Uterus (tissue), 4 donors: ENCODE measurements at places on chromosomes 6 and 20. TPM values are rescaled to one million over a fixed set of nuclear protein-coding genes. Genes with fewer than 3 reads are reported as not detected.

TAGAP gene
- total RNA-seq = 8.5 TPM

EYS gene
- not detected for total RNA-seq

HS3ST5 gene
- not detected for total RNA-seq

CD83 gene
- total RNA-seq = 9.6 TPM

MAS1 gene
- total RNA-seq = 0.35 TPM

GRCh38 chr6:137973201-137973600 is 106.1 kb downstream of the TNFAIP3 start:
- H3K27me3 ChIP-seq = no peaks in the 10 kb centered on the region
- no peak overlapping the region for H3K4me3 ChIP-seq
- H3K27ac ChIP-seq = no peak overlapping the region
- H3K36me3 ChIP-seq = no peaks in the 10 kb centered on the region

GRCh38 chr6:131357501-131357900 is 215.5 kb upstream of the ARG1 start:
- no peak overlapping the region for H3K27ac ChIP-seq
- H3K36me3 ChIP-seq = no peaks in the 10 kb centered on the region
- no peak for DNase-seq
- H3K4me3 ChIP-seq = no peak overlapping the region

- H3K4me3 ChIP-seq = no peak overlapping the region
- H3K27ac ChIP-seq = no peak overlapping the region
- H3K27me3 ChIP-seq = no peaks in the 10 kb centered on the region
- no peak for DNase-seq
Observed at GRCh38 chr6:128507337-128508310, 12.8 kb downstream of the PTPRK start.

- H3K27ac ChIP-seq = peak overlapping the region; percentile 9
- H3K4me1 ChIP-seq = no peaks in the 10 kb centered on the region
- DNase-seq = no peak
- no peaks in the 10 kb centered on the region for H3K27me3 ChIP-seq
Observed at GRCh38 chr6:168616816-168617765, 176.1 kb downstream of the SMOC2 start.

DNA sequence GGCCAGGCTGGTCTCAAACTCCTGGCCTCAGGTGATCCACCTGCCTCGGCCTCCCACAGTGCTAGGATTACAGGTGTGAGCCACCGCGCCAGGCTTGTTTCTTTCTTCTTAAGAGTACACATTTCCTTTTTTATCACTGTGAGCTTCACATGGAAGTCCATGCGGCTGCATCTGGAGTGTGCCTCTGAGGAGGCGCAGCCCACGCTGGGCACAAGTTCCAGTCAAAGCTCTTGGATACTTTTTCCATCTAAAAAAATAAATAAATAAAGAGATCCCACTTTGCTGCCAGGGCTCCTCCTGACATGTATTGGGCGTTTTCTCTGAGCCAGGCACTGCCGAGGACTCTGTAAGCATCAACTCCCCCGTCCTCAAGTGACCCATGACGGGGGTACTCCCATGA is 123.0 kb downstream of the PREX1 start:
- H3K4me1 ChIP-seq = no peaks in the 10 kb centered on the region
- no peaks in the 10 kb centered on the region for H3K36me3 ChIP-seq
- DNase-seq = no peak
- H3K4me3 ChIP-seq = no peak overlapping the region
- no peaks in the 10 kb centered on the region for H3K27me3 ChIP-seq

GRCh38 chr6:146358431-146359046 is 185.1 kb upstream of the RAB32 start:
- H3K36me3 ChIP-seq = no peaks in the 10 kb centered on the region
- H3K27ac ChIP-seq = no peak overlapping the region
- no peak overlapping the region for H3K4me3 ChIP-seq
- no peaks in the 10 kb centered on the region for H3K27me3 ChIP-seq

DNA sequence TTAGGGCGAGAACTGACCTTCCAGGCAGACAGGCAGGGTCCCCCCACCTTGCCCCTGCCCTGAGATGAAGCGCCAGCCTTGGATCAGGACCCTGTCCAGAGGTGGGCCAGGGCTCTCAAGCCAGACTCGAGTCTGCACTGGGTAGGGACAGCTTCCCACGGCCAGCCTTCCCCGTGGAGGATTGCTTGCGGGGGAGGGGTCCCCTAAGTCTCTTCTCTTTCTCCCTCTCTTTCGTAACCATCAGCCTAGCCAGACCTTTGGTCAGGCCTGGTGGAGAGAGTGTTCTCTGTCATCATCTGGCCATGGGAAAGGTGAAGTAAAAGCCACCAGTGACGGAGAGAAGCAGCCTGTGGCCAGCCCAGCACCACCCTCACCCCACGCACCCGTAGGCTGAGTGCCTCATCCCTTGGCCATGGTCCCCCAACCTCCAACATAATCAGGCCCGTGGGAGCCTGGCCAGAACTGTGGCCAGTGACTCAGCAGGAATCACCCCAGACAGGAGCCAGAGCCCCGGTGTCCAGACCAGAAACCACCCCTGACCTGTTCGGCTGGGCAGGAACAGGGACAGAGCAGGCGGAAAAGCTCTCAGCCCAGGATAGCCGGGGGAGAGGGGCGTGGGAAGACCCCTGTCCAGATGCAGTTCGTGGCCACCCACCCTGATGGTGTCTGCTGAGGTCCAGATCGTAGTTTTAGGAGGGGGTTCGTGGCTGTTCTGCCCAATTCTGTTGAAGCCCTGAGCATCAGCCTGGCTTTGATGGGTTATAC is 47.1 kb downstream of the SNAI1 start:
- H3K27ac ChIP-seq = no peak overlapping the region
- no peaks in the 10 kb centered on the region for H3K4me1 ChIP-seq
- H3K4me3 ChIP-seq = no peak overlapping the region
- H3K36me3 ChIP-seq = no peaks in the 10 kb centered on the region
- H3K27me3 ChIP-seq = no peaks in the 10 kb centered on the region
- peak; percentile 61 for DNase-seq

- DNase-seq = no peak
- no peak overlapping the region for H3K27ac ChIP-seq
- H3K36me3 ChIP-seq = no peaks in the 10 kb centered on the region
- no peaks in the 10 kb centered on the region for H3K27me3 ChIP-seq
- H3K4me3 ChIP-seq = no peak overlapping the region
Observed at GRCh38 chr20:20491110-20491783, 123.3 kb downstream of the INSM1 start.

DNA sequence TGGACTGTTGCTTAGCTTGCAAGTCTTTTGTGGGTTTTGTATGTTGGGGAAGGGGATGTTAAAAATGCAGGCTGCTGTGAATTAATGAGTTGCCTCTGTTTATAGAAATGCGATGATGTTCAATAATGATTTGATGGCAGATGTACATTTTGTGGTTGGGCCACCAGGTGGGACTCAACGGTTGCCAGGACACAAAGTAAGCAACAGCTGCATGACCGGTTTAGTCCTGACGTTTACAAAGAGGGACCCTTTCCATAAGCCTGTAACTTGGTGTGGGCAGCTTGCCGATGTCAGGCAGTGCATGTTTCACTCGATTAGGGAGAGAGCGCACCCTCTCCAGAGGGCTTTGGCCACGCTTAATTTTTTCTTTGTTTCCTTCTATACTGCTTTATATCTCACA is 1.3 kb downstream of the BTBD3 start:
- no peaks in the 10 kb centered on the region for H3K36me3 ChIP-seq
- peak overlapping the region; percentile 18 for H3K4me3 ChIP-seq
- peak; percentile 20 for DNase-seq

DNA sequence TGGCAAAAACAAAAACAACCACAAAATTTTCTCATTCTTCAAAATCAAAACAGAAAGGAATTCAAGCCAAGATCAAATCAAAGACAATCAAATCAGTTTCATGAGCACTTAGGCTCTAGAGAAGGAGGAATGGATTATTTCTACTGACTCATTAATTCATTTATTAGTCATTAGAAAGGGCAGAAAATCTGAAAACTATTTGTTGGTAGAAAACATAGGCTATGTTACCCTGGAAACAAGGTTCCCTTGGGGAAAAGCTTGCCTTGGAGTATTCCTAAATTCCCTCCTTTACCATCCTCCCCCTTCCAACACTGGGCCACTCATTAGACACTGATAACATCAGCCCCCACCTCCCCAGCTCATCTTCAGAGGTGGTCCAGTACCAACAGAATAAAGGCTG is 17.5 kb downstream of the KIF16B start:
- no peaks in the 10 kb centered on the region for H3K4me1 ChIP-seq
- H3K4me3 ChIP-seq = no peak overlapping the region
- DNase-seq = no peak
- no peak overlapping the region for H3K27ac ChIP-seq
- H3K27me3 ChIP-seq = no peaks in the 10 kb centered on the region

- H3K4me1 ChIP-seq = no peaks in the 10 kb centered on the region
- DNase-seq = no peak
- H3K4me3 ChIP-seq = no peak overlapping the region
- no peaks in the 10 kb centered on the region for H3K36me3 ChIP-seq
- no peaks in the 10 kb centered on the region for H3K27me3 ChIP-seq
Observed at GRCh38 chr6:50842861-50843384, 24.3 kb downstream of the TFAP2B start.

DNA sequence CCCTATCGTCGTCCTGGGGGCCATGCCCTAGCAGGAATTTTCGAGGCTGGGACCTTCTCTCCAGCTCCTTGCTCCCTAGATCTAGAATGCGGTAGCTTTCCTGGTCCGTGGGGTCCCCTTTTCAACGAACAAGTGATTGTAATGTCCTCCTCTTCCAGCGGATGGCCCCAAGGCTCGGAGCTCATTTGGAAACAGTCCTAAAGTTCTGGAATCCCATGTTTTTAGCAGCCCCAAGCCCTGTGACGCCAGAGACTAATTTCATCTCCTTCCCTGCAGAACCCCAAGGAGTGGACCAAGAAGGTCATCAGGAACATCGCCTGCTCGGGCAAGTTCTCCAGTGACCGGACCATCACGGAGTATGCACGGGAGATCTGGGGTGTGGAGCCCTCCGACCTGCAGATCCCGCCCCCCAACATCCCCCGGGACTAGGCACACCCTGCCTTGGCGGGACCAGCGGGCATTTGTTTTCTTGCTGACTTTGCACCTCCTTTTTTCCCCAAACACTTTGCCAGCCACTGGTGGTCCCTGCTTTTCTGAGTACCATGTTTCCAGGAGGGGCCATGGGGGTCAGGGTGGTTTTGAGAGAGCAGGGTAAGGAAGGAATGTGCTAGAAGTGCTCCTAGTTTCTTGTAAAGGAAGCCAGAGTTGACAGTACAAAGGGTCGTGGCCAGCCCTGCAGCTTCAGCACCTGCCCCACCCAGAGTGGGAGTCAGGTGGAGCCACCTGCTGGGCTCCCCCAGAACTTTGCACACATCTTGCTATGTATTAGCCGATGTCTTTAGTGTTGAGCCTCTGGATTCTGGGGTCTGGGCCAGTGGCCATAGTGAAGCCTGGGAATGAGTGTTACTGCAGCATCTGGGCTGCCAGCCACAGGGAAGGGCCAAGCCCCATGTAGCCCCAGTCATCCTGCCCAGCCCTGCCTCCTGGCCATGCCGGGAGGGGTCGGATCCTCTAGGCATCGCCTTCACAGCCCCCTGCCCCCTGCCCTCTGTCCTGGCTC is 48.5 kb downstream of the PYGB start:
- no peak overlapping the region for H3K4me3 ChIP-seq
- DNase-seq = no peak
- H3K27ac ChIP-seq = no peak overlapping the region
- H3K27me3 ChIP-seq = no peaks in the 10 kb centered on the region
- H3K36me3 ChIP-seq = no peaks in the 10 kb centered on the region

DNA sequence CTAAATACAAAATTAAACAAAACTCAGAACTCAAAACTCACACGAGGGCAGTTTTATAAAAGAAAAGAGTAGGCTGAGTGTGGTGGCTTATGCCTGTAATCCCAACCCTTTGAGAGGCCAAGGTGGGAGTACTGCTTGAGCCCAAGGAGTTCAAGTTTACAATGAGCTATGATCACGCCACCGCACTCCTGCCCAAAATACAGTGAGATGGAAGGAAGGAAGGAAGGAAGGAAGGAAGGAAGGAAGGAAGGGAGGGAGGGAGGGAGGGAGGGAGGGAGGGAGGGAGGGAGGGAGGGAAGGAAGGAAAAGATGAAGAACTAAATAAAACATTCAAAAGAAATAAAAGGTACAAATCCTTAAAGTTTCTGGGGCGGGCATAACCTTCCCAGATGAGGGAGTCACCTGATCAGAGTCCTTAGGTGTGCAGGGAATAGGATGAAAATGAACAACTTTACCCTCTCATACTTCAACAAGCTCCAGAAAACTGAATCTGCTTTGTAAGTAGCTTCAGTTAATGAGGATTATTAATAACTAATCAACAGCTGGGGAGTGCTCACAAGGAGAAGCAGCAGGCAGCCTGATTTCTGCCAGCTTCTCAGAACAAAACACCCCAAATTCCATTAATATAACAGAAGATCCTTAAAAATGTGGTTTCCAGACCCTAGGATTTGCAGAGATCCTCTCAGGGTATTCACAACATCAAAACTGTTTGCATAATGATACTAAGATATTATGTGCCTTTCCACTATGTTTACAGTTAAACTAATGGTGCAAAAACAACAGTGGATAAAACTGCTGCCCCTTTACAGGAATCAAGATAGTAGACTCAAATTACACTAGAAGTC is 21.8 kb downstream of the LMBRD1 start:
- DNase-seq = no peak
- no peaks in the 10 kb centered on the region for H3K36me3 ChIP-seq
- no peaks in the 10 kb centered on the region for H3K4me1 ChIP-seq
- H3K4me3 ChIP-seq = no peak overlapping the region
- H3K27ac ChIP-seq = no peak overlapping the region
